Activated CD4-positive, alpha-beta T cell treated with anti-CD3 and anti-CD28 coated beads, Interleukin-10, Interleukin-2, amounts not matched to agents 100 ng/mL and 50 ng/mL, durations not matched to agents 16 hours and 8 hours (primary cell): ENCODE measurements at places on chromosomes 3 and 15.

DNA sequence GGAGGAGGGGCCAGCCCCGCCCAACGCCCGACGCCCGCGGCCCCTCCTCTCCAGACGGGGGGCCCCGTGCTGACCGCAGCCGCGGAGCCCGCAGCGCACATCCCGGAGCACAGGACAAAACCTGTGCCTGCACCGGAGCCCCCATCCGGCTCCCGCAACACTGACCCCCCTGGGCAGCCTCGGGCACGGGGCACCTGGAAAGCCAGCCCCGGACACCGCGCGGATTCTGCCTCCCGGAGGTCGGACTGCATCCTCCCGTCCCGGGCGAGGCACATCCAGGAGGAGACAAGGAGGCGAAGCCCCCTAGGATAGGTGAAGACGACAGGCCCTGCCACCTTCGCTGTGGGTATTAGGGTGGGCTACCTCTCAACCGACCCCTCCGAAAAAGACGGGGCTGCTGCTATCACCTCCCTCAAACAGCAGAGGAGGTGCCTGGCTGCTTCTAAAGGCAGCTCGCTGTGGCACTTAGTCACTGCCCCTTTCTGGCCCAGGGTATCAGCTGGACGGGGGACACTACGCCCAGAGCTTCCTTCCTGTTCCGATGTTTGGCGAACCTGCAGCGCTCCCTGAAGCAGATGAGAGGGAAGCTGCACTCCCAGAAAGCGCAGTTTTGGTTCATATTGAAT is 10.6 kb downstream of the XXYLT1 start:
- DNase-seq: peak; percentile 23

GRCh38 chr15:56798639-56799038 is 65.3 kb upstream of the ZNF280D start:
- peak; percentile 92 for DNase-seq

GRCh38 chr15:100200287-100200880 is 141.4 kb downstream of the ADAMTS17 start:
- no peak for DNase-seq

DNA sequence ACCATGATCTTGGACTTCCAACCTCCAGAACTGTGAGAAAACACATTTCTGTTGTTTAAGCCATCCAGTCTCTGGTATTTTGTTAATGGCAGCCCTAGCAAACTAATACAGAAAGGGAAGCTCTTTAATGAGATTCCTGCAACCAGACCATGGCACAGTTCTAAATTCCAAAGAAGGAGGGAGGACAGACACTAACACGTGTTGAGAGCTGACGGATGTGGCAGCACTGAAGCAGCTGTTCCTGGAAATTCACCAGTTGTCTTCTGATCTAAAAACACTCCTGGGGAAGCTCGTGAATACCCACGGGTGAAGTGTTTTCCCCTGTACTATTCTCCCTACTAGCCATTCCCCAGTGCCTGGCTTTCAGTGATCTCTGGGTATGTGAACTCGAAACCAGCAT is 56.7 kb downstream of the RPL22L1 start:
- no peak for DNase-seq

DNA sequence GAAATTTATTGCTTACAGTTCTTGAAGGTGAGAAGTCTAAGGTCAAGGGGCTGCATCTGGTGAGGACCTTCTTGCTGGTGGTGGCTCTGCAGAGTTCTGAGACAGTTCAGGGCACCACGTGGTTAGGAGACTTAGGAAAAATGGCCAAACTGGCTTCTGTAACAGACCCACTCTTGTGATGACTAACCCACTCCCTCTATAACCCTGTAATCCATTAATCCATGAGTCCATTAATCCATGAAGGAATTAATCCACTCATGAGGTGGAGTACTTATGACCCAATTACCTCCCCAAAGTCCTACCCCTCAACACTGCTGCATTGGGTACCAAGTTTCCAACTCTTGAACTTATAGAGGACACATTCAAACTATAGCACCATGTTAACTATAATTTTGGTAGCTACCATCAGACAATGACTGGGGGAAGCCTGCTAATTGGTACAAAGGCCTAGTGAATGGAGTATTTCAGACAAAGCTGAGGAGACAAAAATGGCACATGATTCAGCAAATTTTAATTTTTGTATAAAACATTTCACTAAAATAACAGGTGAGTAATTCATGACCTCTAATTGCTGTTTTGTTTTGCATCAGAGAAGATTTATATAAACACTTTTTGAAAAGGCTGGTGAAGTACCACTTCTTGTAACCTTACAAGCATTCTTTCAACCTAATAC is 374.1 kb upstream of the TBL1XR1 start:
- DNase-seq: no peak

DNA sequence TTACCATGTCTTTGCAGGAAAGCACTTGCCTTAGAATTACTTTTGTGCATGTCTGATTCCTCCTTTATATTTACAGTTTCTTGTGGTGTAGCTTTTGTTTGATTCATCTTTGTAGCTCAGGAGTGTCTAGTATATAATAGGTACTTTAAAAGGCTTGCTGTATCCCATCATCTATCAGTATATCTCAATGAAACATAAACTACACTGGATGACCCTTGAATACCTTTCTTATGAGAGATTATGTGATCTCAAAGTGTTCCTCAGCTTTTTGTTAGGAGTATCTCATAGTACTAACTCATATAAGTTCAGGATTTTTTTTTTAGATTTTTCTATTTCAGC is 234.8 kb downstream of the PYDC2 start:
- DNase-seq: no peak

DNA sequence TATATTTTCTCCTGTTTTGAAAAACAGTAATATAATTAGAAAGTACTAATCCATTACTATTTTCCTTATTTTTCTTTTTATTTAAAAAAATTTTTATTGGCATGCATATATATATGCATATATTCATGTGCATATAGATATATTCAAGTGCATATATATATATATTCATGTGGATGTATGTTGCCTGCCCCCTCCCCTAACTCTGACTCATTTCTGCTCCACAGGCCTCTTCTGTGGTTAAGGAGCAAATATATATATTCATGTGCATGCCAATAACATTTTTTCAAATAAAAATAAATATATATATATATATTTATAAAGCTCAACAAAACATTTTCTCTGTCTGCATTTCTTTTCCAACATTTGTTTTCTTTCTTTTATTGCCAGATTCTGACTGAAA is 13.6 kb upstream of the CORO2B start:
- no peak for DNase-seq

DNA sequence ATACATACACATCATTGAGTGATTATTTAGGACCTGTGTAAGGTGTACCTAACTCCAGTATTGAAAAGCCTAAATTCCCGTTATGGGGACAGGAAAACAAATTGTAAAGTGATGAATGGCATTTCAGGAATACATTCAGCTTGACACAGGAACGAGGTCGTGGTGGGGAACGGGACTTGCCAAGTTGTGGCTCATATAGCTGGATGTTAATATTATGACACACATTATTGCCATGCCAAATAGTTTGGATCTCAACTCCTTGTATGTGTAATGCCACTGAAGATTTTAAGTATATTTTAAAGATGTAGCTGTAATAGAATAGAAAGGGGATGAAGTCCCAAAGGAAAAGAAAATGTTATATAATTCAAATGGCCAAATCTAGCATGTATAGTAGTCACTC is 227.2 kb upstream of the GOLIM4 start:
- no peak for DNase-seq

DNA sequence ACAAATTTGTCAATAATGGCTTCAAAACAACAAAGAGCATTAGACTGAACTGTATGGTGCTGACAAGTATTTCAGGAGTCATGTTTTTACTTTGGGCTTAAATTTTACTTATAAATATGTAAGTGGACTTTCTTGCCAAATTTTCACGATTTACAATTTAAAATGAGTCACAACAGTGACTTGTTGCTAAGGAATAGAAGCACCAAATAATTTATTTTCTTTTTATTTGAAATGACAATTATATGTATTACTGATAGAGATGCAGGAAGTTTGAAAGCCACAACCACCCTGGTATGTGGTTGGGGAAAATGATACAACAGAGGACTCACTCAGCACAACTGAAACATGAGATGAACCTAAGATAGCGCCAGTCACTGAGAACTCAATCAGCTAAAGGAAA is 90.3 kb downstream of the FMN1 start:
- DNase-seq: peak; percentile 56
